ENCODE measurements at places on chromosomes 7 and 10.

DNA sequence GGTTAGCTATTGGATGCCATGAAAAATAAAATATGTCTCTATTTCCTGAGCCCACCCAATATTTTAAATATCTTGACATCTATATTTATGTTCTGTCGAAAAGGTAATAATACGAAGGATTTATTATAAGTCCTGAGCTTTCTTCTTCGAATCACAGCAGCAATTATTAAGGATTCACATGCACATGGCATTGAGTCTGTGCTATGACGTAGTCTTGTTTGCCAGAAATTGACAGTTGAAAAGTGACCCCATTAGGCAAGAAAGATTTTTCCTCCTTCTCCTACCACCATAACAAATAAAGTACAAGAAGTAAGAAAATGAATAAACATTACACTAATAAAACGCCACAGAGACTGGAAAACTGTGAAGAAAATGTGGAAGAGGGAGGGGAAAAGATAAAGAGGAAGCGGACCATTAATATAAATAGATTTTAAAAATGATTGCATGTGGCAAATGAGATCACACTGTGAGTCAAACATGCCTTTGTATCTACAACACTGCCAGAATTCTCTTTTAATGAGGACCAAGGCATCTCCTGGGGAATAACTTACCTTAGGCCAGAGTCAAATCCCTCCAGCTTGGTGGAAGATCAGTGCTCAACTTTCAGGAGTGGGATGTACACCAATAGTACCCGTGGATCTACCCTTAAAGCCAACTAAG is 21.6 kb downstream of the FZD1 start:
- no peak for DNase-seq

DNA sequence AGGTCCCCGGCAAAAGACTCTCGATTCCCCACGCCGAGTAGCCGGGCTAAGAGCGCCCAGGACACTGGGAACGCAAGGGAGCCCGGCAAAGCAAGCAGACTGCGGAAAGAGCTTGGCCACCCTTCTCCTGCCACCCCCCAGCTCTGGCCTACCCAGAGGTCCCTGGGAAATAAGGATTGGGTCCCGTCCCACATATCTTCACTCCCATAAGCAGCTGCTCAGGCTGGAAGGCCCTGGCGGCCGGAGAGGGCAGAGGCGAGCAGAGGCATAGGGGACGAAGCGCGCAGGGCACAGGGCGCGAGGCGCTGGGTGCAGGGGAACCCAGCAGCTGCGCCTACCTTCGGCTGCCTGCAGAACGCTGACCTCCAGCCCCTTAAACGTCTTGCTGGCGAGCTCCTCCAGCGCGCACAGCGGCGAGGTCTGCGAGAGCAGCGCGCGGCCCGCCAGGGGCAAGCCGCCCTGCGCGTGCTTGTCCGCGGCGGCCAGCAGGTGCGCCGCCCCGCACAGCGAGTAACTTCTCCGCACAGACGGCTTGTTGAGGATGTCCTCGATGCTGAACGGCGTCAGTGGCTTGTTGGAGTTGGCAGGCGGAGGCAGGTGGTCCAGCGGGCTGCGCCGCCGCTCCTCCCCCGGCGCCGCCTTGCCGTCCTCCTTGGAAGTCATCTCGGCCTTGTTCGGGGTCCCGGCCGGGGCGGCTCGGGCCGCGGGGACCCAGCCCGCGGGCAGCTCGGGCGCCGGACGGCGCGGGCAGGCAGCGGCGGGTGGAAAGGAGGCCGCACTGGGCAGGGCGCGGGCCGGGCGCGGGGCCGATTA is 904 bp downstream of the LBX1 start:
- no peak for DNase-seq

DNA sequence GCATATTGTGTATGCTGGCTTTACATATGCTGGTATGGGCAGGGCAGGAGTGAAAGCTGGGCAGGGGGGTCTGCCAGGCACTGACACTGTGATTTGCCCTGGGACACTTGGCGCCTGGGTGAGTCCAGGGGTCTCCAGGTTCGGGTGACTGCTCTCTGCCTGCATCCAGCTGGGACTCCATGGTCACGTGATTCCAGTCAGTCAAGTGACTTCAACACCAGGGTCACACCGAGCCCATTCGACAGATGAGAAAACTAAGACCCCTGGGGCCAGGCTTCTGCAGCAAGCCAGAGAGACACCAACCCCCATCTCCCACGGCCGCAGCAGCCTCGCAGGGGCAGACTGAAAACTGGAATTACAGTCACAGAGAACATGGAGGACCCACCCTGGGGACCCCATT is 30.0 kb downstream of the MMD2 start:
- DNase-seq: no peak

GRCh38 chr10:58265249-58265648 is 2.4 kb downstream of the IPMK start:
- DNase-seq: no peak
